CD4-positive, alpha-beta T cell treated with Interleukin-21 for 1 hour (primary cell): ENCODE measurements at places on chromosomes 3 and 15.

DNA sequence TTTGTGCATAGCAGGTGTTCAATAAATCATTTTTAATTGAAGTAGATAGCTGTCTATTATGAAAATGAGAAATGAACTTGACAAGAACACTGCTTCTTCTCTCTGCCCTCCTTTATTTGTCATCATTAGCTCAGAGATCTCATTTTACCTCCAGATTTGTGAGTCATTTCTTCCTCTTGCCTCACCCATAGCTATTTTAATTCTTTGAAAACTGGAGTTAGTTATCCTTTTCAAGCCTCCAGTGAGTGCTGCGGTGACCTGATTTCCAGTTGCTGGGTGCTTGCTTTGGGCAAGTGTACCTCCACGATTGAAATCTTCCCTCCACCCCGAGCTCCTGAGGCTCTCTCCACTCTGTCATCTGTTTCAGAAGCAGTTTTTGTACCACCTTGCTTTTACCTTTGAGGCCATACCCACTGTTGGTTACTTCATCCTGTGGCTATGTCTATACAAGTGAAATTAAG lies 114.6 kb downstream of the NFKBIZ start:
- DNase-seq, result no peak

GRCh38 chr15:96355568-96356187 lies 25.2 kb downstream of the NR2F2 start:
- DNase-seq, result no peak

DNA sequence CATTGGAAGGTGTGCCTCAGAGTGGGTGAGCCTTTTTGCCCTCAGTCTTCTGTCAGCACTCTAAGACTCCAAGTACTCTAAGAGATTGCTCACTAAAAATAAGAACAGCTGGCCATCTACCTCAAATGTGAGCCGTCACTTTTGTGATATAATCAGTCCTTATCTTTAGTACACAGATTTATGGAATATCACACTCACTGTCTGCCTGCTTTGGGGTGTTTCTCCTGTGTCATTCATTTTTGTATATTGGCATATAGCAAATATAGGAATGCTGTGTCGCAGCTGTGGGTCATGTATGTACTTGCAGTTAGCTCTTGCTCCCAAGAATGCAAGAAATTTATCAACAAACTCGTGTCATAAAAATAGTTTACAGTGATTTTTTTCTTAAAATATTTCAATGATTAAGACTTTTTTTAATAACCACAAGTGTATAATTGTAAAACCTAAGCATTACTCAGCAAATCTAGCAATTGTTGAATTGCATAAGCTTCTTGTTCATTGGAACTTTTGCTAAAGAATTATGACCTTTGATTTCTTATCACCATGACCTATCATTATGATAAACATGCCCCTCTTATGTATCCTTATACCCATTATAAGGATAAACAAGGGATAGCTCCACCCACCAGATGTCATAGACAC lies 18.8 kb downstream of the SETD5 start:
- no peak for DNase-seq

DNA sequence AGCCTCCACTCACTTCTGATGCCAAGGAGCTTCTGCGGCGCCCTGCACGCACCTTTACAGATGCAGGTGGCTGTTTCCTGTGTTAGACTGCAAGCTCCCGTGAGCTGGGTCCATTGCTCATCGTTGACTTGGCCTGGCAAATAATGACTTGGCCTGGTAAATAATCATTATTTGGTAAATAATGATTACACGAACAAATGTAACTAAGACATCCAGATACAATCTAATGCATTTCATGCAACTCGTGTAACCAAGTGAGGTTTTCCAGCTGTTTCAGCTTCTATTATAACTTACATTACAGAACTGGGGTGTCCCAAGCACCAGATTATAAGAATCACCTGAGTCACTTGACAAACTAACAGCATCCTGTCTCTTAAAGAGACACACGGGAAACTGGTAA lies 92.1 kb upstream of the BHLHE40 start:
- DNase-seq, result no peak

- DNase-seq, result no peak
These were observed 24.0 kb upstream of the HGD start for GRCh38 chr3:120705884-120706582.

- no peak for DNase-seq
These were observed 114.7 kb downstream of the SNRK start for GRCh38 chr3:43400781-43401730.
